Left lung (tissue), 14 donors: ENCODE measurements at places on chromosomes 2 and 18.

GRCh38 chr2:205754924-205755321, 72.6 kb downstream of the NRP2 start:
- no peak for DNase-seq

GRCh38 chr2:232503809-232504323, 16.2 kb upstream of the ECEL1 start:
- no peak for DNase-seq

DNA sequence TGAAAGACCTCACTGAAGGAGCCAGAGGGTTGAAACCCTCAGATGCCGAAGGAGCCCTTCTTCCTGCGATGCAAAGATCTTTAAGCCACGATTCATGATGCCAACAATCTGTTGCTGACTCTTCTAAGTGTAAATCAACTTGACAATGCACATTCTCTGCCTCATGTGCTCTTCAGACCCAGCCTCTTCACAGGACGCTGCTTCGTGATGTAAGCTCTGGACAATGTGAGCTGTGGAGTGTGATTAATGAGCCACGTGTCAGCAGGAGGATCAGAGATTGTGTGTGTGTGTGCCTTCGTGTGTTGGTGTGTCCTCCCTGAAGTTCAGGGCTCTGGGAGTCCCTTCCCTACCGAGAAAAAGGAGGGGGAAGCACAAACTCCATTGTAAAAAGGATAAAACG, 26.5 kb upstream of the TWIST2 start:
- DNase-seq: no peak

DNA sequence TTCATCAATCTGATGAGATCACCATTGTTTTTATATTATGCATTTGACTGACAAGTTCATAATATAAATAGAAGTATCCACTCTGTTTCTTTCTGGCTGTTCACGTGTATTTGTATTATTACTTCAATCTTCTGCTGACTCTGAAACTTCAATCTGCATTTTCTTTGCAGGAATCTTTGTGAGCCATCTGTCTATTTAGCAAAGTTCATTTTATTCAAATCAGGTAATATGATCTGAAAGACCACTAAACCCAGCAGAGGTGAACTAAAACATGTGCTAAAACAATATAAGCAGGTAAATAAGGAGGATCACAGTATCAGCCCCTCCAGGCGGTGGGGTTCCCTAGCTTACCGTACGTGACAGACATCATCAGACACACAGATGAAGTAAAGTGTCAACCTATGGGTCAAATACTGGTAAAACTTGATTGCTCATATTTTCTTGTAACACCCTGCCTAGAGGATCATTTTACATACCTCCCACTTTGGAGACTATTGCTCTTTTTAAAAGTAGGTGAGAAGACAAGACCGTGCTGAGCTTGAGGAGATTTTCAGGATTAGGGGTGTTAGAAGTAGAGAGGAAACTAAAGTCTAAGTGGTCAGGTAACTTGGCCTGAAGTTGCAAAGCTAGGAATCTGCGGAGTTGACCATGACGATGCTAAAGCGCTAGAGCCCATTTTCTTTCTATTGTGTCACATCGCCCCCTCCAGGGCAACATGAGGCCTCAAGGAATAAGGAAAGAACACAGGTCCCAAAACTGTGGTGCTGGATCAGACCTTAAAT, 9.0 kb downstream of the DTNB start:
- peak; percentile 60 for DNase-seq

DNA sequence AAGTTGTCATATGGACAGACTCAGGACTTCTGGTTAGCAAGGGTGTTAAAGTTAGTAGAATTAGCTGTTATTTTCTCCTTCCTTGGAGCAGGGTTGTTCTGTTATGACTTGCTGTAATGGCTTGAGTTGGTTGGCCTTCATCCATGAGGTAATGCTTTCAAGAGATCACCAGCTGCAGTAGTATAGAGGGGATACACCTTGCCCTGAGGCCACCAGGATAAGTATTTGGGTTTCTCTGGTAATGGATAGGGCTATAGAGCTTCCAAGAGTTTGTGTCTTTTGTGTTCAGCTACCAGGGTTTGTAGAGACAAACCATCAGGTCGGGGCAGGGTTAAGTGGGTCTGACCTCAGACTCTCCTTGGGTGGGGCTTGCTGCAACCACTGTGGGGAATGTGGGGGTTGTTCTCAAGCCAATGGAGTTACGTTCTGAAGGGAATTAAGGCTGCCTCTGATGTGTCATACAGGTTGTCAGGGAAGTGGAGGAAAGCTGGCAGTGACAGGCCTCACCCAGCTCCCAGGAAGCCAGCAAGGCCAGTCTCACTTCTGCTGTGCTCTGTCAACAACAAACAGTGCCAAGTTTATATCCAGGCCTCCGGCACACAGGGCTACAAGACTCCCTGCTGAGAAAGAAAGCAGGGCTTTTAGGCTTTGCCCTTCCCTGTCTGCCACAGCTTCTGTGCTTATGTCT, 356.6 kb downstream of the SPAG16 start:
- no peak for DNase-seq

DNA sequence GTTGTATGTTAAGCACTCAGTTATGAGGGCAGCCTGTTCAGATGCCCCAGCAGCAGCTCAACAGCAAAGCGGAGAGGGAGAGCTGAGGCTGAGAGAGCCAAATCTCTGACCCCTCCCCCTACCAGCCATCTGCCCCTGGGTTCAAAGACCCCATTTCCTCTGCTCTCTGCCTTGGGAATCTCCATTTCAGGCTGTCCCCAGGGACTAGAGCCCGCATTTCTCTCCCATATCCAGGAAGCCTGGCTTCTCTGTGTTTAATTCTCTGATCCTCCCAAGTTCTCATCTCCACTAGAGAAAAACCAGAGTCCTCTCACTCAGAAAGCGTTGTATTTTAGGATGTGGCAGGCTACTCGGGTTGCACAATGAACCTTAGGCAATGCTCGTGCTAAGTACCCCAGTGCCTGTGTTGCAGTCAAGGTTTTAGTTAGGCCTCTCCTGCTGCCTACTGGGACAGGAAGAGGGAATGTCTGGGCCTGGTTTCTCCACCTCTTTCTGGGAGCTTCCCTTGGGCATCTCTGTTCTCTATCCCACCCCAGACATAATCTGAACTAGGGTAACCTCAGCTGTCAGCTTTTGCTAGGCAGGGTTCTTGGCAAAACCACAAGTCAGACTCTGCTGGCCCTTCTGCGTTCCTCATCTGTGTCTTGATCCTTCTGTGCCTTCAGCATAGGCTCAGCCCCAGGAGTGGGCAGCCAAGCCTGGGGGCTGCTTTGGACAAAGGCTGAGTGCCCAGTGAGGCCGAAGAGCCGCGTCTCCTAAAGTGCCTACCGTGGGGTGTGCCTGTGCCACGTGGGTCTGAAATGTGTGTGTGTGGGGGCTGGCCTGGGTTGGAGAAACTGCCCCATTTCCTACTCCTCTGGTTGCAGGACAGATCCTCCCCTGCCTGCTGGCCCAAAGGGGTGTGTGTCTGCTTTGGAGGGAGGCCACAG, 96.8 kb downstream of the STPG4 start:
- DNase-seq: no peak

DNA sequence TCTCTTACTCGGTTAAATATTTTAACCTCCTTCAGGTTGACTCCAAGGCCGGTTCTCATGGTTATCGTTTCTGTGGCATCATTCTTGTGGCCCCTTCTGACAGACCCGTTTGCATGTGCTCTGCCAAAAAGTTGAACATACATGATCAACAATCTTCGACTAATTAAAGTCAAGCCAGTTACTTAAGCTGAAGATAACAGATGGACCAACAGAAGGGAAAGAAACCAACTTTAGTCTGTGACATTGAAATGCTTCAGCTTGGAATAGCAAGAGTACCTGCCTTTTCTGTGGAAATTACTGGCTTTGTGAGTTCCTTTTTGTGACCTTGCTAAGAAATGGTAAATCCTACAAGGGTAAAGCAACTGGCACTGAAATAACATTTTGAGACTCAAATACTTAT, 1429.1 kb downstream of the LRP1B start:
- no peak for DNase-seq

- no peak for DNase-seq
Observed at GRCh38 chr2:197548582-197548981, 32.7 kb downstream of the MOB4 start.

DNA sequence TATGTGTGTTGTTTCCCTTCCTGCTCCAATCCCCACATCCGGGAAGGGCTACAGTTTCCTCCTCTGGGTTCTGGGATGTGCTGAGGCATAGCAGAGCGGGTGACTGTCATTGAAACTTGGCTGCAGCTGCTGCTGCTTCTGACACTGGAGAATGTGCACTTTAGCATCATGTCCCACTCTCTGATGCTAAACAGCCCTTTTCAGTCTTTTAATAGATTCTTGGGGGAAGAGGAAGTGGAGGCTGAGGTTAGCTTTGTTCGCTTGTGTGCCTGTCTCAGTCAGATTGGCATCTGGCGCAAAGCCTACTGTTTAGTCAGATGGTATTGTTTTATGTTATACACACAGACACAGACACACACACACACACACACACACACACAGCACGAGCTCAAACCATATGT, 136.5 kb upstream of the RND3 start:
- DNase-seq: no peak

DNA sequence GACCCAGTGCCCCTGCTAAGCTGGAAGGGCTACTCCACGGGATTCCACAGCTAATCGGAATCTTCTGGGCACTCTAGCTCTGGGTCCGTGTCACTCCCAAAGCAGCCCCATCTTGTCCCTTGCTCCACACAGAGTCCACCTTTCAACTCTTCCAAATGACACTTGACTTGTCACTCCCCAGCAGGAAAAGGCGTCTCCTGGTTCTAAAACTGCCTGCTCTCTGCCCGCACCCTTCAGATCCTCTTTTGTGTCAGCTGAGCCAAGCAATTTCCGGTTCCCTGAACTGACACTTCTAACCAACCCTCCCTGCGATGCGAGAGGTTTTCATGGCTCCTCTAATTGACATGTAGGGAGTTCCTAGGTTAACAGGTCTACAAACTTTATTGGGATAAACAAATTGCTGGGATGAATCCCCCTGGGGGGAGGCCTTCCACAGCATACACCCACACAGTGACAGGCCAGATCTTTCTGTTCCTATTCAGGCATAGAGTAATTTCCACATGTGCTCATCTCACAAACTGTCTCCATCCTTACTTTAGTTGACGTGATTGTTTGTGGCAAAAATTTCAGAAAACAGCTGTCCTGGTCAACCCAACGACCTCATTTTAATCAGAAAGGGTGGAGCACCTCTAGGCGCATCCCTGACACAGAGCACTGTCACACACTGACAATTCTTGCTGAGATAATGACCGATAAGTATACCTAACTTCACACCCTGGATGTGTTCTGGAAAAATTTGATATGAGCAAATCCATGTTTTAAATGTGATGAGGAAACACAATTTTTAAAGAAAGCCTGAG, 104.9 kb downstream of the RBMS1 start:
- DNase-seq: no peak

GRCh38 chr18:9557250-9557943, 57.0 kb downstream of the PPP4R1 start:
- DNase-seq: no peak

- DNase-seq: no peak
Observed at GRCh38 chr2:157900203-157900602, 24.1 kb upstream of the ACVR1 start.

GRCh38 chr18:33803636-33804035, 225.6 kb downstream of the ASXL3 start:
- no peak for DNase-seq

DNA sequence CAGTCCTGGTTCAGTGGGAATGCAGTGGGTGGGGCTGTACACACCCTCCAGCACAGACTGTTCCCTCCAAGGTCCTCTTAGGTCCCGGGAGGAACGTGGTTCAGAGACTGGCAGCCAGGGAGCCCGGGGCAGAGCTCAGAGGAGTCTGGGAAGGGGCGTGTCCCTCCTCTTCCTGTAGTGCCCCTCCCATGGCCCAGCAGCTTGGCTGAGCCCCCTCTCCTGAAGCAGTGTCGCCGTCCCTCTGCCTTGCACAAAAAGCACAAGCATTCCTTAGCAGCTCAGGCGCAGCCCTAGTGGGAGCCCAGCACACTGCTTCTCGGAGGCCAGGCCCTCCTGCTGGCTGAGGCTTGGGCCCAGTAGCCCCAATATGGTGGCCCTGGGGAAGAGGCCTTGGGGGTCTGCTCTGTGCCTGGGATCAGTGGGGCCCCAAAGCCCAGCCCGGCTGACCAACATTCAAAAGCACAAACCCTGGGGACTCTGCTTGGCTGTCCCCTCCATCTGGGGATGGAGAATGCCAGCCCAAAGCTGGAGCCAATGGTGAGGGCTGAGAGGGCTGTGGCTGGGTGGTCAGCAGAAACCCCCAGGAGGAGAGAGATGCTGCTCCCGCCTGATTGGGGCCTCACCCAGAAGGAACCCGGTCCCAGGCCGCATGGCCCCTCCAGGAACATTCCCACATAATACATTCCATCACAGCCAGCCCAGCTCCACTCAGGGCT, 17.5 kb upstream of the FAHD2A start:
- DNase-seq: no peak

DNA sequence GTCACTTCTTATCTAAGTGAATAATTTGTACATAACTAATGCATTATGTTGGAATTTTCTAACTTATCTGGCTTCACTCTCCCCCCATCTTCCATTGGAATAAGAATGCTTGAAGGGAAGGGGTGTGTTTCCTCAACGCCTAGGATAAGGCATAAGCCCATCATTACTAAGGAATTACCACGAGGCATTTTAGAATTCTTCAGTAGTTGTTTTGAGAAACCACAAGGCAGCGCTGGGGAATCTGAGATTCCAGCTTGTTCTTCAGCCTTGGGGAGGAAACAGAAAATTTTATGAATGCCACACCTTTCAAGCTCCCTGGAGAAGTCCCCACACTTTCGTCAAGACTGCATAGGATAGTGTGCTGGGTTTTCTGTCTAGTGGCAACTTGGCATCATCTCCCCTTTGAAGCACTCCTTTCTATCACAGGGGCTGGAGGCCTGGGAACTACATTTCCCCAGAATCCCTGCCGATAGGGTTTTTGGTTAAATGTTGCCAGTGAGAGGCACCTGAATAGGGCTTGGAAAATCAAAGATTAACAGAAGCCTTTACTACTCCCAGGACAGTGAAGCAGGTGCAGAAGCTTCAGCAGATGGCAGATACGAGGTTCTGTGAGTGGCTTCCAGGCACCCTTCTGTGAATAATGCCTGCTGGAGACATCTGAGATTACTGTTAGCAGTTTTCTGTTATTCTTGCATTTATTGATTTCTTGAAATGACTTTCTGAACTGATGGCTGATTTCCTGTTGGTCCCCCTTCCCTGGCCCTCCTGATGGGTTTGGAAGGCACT, 192.7 kb upstream of the REV1 start:
- DNase-seq: no peak
